ENCODE measurements at places on chromosomes 6 and 20.

DNA sequence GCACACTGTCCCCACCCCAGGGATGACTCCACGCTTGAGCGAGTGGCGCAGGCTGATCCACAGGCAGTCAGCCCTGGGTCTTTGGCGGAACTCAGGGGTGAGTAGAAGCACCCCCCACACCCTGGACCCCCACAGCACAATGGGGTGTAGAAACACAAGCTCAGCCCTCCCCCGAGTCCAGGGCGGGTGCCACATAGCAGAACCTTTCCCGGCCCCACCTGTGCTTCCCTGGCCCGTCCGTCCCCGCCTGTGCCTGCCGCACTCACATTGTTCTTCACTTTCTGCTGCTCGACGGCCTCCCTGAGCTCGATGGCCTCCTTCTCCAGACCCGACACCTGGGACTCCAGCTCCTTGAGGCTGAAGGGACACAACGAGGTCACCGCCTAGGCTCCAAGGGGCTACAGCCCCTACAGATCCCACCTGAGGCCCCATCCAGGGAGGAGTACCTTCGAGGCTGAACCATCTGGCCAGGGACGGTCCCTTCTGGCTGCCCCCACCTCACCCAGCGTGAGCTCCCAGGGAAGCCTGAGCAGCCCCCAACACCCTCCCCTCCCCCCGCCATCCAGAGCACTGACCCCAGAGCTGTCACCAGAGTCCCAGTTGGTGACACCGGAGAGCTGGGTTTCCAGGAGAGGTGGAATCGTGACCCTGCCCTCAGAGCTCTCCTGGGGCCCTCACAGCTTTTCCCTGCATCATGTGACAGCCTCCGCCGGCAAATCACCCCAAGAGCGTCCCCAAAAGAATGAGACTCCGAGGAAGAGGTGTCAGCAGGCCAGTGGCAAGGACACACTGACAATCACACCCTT is 55.6 kb downstream of the DSTN start:
- no peak for DNase-seq

DNA sequence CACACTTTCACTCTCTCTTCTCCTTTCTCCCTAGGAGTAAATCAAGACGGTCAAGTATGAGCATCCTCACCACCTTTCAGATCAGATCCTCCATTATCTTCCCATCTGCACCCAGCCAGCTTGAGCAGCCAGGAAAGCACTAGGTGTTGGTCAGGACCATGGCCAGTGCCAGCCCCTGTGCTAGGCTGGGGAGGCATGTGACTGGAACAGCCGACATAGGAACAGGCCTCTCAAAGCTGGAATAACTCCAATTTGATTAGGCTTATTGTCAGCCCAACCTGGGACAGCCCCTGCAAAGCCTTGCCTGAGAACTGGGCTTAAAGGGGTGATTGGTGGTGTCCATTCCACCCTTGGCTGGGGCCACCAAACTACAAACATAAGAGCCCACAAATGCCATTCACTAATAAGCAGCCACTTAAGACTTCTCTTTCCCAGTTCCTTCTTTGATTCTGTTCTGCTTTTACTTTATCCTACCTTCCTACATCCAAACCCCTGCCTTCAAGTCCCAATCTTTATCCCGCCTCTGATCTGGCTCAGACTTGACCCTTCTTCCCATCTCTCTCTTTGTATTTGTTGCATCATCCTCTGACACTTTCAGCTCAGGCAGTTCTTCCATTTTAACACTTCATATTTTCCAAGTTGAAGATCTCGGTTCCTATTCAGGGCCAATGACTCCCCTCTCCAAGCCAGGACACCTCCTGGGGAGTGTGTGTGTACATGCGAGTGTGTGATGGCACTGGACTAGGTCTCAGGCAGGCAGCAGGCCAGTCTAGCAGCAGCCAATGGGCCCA is 4.5 kb upstream of the TREM2 start:
- DNase-seq, result no peak

DNA sequence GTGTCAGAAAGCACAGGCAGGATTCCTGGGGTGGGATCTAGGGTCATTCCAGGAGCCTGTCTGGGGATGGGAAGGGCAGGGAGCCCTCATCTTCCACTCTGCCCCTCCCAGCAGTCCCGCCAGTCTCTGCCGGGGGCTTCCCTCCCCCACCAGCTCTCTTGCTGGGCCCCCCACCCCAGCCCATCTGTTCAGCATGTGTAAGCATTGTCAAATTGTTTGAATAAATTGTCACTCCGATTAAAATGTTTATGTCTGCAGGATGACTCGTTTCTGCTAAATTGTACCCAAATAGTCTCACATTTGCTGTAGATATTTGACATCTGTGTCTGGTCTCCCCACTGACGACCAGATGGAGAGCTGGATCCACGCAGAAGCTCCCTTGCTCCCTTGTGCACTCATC is 257.6 kb downstream of the ANKRD60 start:
- DNase-seq, result no peak

DNA sequence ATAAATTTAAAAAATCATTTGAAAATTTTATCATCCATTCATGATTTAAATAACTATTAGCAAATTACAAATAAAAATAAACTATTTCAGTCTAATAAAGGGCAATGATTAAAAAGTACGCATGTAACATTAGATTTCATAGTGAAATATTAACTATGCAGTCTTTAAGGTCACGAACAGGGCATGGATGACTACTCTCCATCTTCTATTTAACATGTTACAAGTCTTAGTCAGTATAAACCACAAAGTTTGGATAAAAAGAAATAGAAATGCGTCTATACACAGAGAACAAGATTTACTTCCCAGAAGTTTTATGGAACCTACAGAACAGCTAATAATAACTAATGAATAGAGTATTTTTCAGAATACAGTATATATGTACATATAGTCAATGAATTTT is 1016.0 kb downstream of the EYS start:
- no peak for DNase-seq

DNA sequence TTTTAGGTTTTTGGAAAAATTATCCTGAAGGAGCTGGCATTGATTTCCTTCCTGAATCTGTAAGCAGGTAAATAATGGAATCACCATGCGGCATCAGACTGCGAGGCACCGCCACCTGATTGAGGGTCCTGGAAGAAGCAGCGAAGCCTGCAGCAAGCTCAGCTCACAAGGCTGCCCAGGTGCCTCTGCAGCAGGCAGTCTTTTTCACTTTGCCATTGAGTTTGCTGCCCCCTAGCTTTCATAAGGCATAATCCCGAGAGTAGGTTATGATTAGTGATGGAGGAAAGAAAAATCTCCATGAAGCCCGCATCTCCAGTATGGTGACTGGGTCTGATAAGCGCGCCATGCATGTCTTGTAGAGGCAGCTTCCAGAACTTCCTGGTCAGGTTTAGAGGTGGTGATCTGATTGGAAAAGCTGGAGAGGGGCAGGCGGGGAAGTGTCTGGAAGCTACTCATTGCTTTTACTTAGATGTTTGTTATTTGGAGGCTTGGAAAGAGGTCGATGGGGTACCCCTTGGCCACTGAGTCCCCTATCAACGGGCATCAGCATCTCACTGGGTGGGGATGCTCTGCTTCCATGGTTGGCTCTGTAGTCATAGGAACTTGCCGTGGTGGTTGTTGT is 26.7 kb downstream of the IYD start:
- peak; percentile 71 for DNase-seq

DNA sequence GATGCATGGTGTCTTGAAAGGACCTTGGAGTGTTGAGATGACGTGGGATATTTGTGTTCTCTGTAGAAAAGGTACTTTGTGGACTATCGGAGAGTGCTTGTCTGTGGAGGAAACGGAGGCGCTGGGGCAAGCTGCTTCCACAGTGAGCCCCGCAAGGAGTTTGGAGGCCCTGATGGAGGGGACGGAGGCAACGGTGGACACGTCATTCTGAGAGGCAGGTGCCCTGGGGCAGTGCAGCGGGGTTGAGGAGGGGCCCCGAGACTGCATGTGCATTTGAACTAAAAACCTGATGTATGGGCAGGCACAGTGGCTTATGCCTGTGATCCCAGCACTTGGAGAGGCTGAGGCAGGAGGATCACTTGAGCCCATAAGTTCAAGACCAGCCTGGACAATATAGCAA is 12.9 kb downstream of the MTG2 start:
- no peak for DNase-seq

DNA sequence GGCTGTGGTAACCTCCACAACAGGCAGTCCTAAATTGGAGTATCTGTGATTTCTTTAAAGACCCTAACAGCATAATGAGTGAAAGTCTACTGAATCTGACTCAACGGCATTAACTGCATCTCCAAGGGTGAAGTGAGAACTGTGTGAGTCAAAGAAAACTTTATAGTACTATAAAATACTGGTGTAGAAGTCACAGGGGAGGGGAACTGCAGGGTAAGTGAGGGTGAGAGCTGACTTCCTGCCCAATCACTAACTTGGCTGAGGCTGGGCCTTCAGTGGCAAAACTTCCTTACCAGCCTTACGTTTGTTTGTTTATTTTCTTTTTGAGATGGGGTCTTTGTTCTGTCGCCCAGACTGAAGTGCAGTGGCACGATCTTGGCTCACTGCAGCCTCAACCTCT is 109.8 kb downstream of the PTPRK start:
- no peak for DNase-seq

- DNase-seq, result no peak
Observed at GRCh38 chr20:44979090-44979621, 12.8 kb downstream of the STK4 start.

GRCh38 chr6:11277275-11278206 is 45.1 kb upstream of the NEDD9 start:
- DNase-seq, result no peak

All from SHP77 (cell line).